ENCODE measurements at places on chromosomes 1 and 21.

DNA sequence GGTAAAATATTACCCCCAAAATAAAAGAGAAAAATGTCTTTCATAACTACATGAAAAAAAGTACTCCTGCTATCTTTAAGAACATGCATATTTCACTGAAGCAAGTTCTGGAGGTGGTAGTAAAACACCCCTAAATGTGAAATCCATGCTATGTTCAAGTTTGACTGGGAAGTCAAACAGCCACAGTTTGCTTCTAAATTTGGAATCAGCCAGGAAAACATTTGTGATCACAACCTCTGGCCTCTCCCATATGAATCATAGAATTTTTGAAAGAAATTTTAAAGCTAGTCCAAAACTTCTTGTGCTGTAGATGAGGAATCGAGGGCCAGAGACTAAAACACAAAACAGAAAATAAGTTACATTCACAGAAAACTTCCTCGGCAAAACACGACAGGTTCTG lies 6.6 kb downstream of the SORT1 start:
- DNase-seq: no peak

- DNase-seq: no peak
Observed at GRCh38 chr1:23825762-23826522, 713 bp upstream of the HMGCL start.

DNA sequence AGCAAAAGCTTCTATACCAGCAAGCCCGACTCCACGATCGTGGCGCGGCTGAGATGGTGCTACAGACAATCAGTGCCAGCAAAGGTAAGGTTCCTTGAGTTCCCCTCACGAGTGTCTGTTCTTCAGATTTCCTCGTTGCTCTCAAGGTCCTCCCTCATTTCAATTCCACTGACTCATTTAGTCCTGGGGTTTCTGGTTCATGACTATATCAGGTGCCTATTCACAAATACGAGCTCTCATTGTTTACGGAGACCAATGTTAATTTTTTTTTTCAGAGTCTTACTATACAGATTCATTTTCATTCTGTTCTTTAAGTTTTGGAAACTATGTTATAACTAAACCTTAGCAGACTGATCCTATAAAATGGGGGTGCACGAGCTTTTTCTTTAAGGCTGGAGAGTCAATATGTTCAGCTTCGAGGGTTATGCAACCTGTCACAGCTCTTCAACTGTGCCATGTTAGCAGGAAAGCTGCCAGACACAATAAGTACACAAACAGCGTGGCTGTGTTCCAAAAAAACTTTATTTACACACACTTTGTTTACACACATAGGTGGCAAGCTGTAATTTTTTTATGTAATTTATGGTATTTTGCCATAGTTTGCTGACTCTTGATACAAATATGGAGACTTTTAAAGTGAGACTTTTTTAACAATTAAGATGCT lies 134.3 kb downstream of the ZP4 start:
- no peak for DNase-seq

GRCh38 chr1:152169366-152170025 lies 10.5 kb upstream of the RPTN start:
- no peak for DNase-seq

DNA sequence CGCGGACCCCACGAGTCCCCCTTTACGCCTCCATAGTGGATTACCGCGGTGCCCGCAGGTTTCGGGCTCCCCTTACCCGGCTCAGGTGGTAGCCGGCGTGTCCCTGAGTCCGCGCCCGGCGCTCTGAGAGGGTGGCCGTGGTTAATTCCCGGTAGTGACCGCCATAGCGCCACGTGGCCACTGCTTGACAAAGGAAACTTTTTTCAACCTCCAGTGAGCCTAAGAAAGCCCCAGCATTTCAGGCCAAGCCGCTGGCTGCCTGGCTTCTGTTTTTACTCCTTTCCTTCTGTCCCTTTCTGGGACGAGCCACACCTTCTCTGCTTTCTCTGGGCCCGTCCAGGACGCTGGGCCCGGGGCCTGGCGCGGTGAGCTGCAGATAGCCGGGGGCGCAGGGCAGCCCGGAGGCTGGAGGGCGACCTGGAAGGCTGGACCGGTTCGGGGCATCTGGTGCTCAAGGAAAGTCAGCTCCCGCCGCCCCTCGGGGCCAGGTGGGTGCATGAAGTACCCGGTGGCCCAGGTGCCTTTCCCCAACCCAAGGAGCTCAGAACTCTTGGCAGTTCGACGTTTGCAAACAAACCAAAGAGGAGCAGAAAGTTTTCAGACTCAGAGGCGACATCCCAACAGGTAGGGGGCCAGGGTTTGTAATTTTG lies 540 bp upstream of the C1orf198 start:
- no peak for DNase-seq

- no peak for DNase-seq
Observed at GRCh38 chr1:150182247-150182646, 32.5 kb downstream of the PLEKHO1 start.

DNA sequence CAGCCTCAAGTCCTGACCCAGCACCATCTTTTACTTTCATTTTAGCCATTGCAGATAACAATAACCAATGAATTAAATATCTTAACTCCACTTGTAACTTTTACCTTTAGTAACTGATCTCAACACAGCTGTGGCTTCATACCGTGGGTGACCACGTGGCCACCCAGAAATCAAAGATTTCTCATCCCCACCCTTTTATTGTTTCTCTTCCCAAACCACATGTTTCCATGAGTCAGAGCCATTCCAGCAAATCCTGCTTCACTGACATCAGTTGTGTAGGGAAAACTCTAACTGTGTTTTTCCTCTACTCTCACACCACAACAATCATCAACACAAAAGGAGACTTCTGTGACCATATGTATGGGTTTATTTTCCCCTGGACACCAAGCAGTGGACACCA lies 25.1 kb upstream of the BRDT start:
- DNase-seq: no peak
